Stimulated activated CD4-positive, alpha-beta T cell treated with anti-CD3 and anti-CD28 coated beads, Interleukin-1b, Interleukin-23, amount 100 ng/mL, for 1 hour (primary cell): ENCODE measurements at places on chromosomes 7 and 10.

GRCh38 chr7:33760834-33761233 is 144.5 kb upstream of the BMPER start:
- no peak for DNase-seq

DNA sequence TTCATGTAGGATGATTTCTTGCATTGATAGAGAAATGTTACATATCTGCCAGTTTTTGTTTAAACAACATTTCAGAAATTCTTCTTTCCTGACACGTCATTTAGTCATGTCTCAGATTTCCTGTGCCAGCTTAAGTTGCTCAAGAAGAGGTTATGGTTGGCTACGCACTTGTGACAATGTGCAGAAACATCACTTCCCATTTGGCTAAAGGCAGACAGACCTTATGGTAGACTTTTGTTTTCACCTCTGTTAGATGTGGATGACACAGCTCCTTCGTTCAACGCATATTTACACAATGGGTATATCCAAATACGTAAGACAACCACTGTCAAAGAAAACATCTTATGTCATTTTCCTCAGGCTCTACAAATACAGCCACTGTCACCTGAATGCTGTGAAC is 125.8 kb downstream of the DOCK4 start:
- no peak for DNase-seq

DNA sequence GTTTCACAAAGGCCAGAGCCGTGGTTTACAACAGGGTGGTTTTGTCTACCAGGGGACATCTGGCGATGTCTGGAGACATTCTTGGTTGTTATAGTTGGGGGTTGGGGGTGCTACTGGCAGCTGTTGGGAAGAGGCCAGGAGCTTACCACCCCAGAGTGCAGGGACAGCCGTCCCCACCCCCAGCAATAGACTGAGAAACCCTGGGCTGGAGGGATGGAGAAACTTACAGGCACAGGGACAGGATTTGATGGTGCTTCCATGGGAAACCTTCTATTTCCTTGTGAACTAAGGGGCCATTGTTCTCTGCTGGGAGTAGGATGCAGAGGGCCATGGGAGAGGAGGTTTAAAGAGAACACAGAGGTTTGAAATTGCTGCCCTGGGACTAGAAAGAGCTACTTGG is 10.9 kb downstream of the ADCK2 start:
- DNase-seq, result no peak

- no peak for DNase-seq
Measured at GRCh38 chr7:114885836-114886235, 36.1 kb upstream of the MDFIC start.

DNA sequence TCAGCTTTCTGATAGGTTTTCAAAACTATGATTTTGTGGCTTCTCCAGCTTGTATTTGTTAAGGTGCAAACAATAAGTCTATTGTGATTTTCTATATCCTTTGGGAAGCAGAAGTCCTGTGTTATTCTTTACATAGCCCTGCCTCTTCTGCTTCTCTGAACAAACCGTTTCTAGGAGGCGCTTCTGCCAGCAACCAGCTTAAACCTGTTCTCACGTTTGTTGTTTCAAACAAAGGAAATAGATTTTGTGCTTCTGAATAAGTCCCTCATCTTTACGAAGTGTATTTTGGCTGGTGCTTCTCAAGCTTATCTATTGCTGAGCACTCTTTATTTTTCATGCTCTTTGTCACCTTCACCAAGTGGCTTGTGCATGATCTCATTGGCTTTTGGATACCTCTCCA is 61.0 kb downstream of the VTI1A start:
- no peak for DNase-seq

- no peak for DNase-seq
Measured at GRCh38 chr7:45888993-45889366, 692 bp downstream of the IGFBP1 start.

- no peak for DNase-seq
Measured at GRCh38 chr10:73872190-73872710, 2.1 kb downstream of the CAMK2G start.

DNA sequence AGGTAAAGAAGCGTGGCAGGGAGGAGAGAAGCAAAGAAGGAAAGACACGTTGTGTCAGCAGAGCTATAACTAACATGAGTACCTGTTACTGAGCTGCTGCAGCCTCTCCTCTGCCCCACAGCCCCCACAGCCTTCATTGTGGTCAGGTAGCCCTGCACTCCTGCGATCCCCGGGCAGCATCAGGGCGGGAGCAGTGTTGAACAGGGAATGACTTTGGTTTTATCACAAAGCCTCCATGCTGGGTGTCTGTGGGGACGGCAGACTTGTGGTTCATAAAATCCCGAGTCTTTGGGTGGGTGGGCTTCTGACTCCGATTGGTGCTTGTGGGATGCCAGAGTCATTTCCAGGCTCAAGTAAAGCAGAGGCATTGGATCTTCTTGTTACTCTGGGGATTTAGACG is 14.8 kb upstream of the PRKAG2 start:
- no peak for DNase-seq

- DNase-seq, result peak; percentile 51
Measured at GRCh38 chr10:5293691-5294550, 70.8 kb upstream of the UCN3 start.

GRCh38 chr7:31102151-31102972 is 50.3 kb downstream of the ADCYAP1R1 start:
- no peak for DNase-seq

- no peak for DNase-seq
Measured at GRCh38 chr7:38296059-38296857, 22.8 kb upstream of the TARP start.

- DNase-seq, result no peak
Measured at GRCh38 chr10:36177071-36177470, 535.0 kb upstream of the FZD8 start.

DNA sequence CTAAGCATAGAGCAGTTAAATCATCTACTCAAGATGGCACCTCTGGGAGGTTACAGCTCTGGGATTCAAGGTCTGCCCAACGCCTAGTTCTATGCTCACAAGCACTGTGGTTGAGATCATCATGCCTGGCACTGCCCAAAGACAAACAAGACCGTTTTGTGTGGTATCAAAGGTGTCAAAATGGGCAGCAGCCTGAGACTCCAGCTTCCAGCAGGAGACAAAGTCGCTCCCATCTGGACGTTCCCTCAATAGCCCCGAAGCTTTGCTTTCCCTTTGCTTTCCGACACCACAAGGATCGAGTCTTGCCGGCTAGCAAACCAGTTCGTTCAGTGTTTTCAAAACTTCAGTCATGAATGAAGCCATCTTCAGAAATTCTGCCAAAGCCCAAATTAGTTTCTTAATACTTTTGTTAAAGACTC is 5.1 kb downstream of the HABP2 start:
- DNase-seq, result no peak

DNA sequence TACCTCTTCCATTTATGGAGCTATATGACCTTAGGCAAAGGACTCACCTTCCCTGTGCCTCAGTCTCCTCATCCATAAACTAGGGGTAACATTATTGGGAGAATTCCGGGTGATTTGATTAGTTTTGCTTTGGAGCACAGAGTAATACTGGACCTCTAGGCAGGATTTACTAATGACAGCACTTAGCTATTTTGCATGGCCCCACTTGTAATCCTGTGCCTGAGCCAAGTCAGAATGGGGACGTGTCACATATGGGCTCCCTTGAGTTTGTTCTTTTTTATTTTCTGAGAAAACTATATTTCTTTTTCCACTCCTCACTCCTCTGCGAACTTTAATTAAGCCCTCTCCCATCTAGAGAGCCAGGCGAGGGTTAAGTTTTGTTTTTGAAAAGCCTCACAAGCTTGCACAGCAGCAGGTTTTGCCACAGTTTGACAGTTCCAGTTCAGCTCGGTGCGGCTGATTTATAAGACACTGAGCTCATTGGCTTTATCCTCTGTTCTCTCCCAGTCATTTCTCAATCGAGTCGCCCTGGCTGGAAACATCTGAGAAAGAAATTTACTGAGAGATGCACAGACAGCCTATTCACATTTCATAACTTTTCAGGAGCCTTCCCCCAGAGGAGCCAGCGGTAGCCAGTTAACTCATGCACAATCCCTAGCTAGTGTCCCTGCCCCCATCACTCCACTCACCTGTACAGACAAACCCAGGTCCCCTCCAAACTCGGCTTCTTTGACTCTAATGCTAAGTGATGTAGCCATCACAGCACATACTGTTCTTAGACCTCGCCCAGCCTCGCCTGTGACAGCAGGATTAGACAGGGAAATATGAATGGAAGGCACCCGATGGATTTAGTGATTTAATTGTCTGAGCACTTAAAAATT is 441.9 kb upstream of the NPVF start:
- DNase-seq, result no peak

GRCh38 chr10:63264617-63265221 is 131.6 kb downstream of the NRBF2 start:
- DNase-seq, result no peak

DNA sequence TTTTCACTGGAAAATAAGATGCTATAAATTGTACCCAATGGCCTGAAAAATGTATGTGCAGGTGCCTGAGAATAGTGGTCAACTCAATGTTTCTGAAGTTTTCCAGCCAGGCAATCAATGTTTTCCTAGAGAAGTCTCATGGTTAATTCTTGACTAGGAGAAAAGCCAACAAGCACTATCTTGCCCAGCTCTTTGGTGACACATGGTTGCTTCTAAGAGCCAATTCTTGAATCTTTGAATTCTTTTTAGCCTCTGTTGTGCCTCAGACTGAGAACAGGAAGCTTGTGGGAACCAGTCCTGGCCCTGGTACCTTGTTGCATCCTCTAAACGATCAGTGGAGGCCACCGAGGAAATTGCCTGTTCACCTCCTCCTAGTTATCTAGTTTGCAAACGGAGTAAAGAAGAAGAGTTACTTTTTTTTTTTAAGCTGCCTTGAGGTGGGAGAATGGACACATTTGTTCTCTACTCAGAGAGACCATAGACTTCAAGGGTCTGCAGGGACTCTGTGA is 144.0 kb upstream of the MKLN1 start:
- no peak for DNase-seq

DNA sequence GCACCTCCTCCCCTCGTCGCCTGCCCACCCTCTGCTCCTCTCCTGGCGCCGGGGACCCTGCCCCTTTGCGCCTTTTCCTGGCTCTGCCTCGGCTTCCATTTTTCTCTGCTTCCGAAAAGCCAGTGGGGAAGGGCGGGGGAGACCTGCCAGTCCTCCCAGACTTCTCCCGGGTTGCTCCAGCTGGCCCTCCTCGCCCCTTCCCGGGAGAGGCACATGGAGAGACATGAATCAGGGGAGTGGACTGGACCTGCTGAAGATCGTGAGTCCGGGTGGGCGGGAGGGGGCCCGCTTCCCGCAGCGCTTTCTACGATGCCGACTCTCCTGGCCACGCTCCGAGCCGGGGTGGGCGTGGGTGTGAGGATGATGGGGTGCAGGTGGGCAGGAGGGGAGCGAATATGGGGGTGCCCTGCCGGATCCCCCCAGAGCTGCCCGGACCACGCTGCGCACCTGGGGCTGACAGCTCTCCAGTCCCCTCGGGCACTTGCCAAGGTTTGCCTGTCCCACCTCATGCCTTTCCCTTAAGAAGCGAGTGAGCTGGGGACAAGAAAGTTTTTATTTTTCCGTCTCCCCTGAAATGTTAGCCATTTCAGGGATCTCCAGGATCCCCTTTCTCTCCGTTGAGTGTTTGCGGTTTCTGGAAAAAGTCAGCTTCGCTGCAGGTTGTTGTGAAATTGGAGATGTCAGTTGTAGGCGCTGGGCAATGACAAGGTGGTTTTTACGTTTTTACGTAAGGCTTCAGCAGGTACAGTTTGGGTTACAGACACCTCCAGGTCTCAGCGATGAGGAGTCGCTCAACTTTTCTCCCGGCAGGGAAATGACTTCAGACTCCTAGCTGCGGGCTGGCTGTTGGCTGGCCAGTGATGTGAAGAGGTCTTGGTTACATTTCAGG is 977 bp downstream of the CACNB2 start:
- no peak for DNase-seq
